ENCODE measurements at places on chromosomes 4 and X. TPM values are rescaled to one million over a fixed set of nuclear protein-coding genes. Genes with fewer than 3 reads are reported as not detected.

The LUZP4 gene
- not detected for total RNA-seq

The CNKSR2 gene
- total RNA-seq: not detected

- no peak for DNase-seq
These were observed 169.2 kb downstream of the GRIA2 start for GRCh38 chr4:157389741-157390140.

DNA sequence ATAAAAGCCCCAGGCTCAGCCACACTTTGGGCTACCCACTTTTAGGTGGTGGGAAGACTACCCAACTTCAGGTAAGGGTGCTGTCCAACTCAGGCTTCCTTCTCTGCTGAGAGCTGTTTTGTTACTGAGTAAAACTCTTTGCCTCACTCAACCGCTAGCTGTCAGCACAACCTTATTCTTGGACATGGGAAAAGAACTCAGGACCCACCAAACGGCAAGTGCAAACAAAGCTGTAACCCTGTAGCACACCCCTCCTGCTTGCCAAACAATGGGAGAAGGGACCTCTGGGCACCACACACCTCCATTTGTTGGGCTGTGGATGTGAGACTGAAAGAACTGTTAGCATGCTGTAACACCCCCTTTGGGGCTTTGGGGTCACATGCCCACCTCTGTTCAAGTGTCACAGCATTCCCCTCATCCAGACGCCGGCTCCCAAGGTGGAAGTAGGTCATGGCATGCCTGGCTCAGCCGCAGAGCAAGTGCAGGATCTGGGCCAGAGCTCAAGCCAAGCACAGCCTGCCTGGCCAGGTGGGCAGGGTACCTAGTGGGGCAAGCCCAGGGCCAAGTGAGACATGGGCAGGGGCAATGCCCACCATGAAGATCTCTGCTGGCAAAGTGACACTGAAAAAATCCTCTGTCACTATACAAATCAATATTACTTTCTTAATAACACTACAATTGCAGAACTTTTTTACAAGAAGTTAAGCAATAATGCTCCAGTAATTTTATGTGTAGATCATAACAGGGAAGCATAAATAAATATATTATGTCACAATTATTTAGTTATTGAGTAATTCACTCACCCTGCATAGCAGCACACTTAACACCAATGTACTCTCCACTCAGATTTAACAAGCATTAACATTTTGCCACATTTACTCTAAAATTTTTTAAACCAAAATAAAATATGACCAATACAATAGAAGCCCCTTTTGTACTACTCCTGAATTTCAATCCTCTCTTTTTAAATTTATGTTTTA lies 107.2 kb downstream of the TBCK start:
- no peak for DNase-seq

The FABP2 gene
- total RNA-seq: not detected

DNA sequence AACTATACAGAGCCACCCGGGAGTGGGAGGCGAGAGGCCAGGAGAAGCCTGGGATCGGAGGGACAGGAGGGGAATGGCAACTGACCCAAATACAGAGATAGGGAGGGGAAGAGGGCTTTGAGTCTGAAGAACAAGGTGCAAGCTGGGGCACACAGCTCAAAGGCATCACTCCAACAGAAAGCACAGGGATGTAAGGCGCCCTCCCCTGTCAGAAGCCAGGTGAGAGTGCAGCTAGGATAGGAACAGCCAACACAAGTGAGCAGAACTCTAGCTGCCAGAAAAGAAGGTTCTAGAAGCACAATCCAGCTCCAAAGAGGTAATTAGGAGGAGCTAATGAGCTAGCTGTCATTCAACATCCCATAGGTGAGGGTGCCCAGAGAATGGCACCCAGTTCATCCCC lies 232.2 kb downstream of the DHX15 start:
- no peak for DNase-seq

The TIMM8A gene
- 29.3 TPM for total RNA-seq

DNA sequence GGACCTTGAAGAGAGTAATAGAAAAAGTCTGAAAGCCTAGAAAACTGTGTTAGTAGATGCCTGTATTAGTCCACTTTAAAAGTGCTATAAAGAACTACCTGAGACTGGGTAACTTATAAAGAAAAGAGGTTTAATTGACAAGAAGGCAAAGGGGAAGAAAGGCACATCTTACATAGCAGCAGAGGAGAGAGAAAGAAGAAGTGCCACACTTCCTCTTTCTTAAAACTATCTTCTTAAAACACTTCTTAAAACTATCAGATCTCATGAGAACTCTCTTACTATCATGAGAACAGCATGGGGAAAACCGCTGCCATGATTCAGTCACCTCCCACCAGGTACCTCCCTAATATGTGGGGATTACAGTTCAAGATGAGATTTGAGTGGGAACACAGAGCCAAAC lies 18.8 kb upstream of the COL25A1 start:
- no peak for DNase-seq

DNA sequence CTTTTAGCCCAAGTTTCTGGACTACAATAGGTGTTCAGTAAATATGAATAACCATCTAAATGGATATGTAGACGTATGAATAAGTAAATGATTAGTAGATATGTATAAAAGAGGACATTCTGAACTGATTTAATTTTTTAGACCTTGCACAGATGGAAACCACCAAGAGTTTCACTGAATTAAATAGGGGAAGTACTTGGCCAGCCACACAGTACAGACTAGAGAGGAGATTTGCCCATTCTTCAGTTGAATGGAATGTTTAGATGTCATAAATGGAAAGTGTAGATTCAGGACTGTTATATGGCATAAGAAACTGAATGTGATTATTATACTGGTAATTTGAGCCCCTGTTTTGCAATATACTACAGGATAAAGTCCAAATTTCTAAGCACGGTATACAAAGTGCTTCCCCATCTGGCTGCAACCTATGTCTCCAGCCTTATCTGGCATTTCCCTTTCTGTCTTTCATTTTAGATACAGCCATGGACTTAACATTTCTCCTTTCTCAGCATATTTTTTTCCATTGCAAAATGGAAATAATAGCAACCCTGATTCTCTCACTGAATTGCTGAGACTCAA lies 137.8 kb upstream of the HS3ST1 start:
- no peak for DNase-seq

GRCh38 chr4:5224340-5224739 lies 173.1 kb downstream of the STK32B start:
- no peak for DNase-seq

- DNase-seq: no peak
These were observed 615.3 kb downstream of the PDHA2 start for GRCh38 chr4:96455045-96455720.

- DNase-seq: no peak
These were observed 89.9 kb downstream of the CORIN start for GRCh38 chr4:47747846-47748494.

DNA sequence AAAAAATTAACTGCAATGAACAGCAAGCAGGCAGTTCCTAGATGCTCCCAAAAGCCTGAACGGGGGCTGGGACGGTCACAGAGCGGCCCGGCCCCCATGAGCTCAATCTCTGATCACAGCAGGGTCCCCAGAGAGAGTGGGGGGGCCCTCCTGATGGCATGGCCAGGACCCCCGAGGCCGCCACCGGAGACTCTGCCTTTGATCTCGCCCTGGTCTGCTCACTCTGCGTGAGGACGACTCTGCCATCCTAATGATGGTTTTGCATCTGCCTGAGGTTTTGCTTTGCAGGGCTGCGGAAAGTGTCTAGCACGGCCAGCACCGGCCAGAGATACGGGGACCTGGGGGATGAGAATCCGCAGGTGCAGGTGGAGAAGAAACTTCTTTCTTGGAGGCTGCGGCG lies 103.8 kb downstream of the SHOX start:
- DNase-seq: no peak

DNA sequence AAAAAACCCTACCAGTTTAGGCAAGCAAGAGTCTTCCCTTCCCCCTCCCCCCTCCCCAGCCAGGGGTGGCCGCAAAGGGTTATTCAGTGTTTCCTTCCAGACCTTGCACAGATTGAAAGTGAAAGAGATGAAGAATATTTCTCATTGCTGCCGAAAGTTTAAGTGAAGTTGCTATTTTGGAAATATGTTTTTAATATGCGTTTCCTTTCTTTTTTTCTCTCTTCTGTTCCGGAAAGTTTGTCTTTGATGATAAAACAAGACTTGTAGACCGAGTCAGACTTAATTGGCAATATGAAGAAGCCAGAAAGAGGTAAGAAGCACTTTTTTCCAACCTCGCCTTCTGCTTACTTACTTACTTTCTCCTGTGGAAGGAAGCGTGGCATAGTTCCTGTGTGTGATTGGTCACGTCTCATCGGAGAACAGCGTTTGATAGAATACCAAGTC lies 58.5 kb upstream of the CLCN4 start:
- DNase-seq: peak; percentile 77

GRCh38 chrX:44914532-44915198 lies 41.7 kb downstream of the KDM6A start:
- DNase-seq: no peak

DNA sequence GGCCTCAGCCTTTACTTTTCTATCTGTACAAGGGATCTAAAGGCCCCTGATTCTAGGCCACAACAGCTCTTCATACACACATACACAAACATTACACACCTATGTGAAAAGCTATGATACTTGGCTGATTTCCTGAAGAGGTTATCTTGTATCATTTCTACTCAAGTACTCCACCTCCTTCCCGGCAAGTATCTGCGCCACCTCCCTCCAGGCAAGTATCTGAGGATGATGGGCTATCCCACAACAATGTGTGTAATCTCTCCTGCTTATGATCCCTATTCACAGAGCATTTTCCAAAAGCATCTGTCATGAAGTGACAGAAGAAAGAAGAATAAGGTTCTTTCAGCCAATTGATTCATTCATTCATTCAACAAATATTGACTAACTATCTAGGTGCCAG lies 36.8 kb downstream of the AFAP1 start:
- no peak for DNase-seq

- DNase-seq: no peak
These were observed 64.0 kb downstream of the NBDY start for GRCh38 chrX:56793112-56793430.

GRCh38 chrX:105876658-105877057 lies 54.3 kb downstream of the NRK start:
- peak; percentile 3 for DNase-seq

The BEND4 gene
- 32.6 TPM for total RNA-seq

GRCh38 chr4:26346203-26346620 lies 25.4 kb downstream of the RBPJ start:
- no peak for DNase-seq

GRCh38 chr4:83490876-83491450 lies 6.1 kb upstream of the ABRAXAS1 start:
- peak; percentile 54 for DNase-seq

The C4orf36 gene
- not detected for total RNA-seq

DNA sequence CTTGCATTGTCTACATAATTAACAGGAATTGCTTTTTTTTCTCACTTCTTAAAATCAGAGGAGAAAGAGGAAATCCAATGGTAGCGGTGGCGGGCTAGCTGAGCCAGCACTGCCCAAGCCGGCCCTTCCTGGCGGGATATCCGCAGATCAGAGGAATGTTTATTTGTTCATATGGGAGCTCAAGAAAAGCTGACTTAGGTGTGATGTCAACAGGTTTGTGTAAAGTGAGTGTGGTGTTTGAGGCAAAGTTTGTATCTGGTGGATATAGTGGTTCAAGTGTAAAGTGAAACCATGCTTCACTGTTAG lies 466 bp upstream of the SLC39A8 start:
- DNase-seq: no peak

DNA sequence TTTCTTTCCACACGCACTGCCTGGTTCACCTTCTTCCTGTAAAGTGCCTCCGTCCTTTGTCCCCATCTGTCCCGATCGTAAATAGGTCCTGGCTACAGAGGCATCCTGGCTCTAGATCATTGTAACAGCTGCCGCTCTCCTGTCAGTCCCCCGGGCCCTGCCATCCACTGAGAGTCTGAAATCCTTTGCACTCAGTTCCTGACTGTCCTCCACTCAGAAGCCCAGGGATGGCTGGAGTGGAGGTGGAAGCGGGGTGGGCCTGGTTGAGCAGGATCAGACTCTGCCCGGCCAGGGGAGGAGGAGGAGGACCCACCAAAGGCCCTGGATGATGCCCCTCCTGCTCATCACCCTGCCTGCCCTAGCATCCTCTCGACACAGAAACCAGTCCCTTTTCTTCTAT lies 29.8 kb downstream of the PIGG start:
- DNase-seq: no peak

The MGST2 gene
- total RNA-seq: 4.7 TPM

The INTS6L gene
- total RNA-seq: 13.9 TPM

DNA sequence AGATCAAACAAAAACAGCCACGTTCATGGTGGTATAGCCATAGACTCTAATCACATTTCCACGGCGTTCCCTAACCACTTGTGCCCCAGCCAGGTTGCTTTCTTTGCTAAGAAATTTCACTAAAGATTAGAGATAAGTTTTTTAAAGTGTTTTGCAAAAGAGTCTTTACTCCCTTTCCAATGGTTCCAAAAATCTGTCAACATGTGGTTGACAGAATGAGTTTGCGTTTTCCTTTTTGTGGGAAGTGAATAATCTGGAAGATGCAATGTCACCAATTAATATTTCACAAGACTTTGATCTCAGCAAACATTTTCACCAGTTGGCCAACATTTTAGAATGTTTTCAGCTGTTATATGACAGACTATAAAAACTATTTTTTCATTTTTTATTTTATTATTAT lies 35.3 kb downstream of the CXCL1 start:
- no peak for DNase-seq

The GUCY1B1 gene
- total RNA-seq: not detected

DNA sequence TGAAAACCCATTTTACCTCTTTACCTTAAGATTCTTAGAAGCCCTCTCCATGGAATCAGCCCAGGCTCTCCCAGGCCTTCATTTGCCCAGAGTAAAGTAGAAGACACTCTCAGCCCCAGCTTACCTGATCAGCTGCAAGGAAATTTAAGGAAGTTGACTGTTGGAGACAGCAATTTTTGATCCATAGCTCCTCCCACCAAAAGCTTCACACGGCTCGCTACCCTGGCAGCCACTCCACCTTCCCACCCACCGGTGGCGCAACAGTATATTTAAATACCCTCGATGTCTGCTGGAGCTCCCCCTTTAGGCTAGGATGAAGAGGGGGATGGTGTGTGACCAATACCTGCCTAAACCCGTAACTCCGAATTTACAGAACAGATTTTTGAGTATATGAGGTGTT lies 75.4 kb downstream of the MBNL3 start:
- DNase-seq: no peak

The WNK3 gene
- total RNA-seq: not detected

The SCRG1 gene
- not detected for total RNA-seq

The SUPT20HL1 gene
- not detected for total RNA-seq

The TLR3 gene
- total RNA-seq: 0.53 TPM

- DNase-seq: no peak
These were observed 1.2 kb downstream of the NPNT start for GRCh38 chr4:105896461-105896942.

DNA sequence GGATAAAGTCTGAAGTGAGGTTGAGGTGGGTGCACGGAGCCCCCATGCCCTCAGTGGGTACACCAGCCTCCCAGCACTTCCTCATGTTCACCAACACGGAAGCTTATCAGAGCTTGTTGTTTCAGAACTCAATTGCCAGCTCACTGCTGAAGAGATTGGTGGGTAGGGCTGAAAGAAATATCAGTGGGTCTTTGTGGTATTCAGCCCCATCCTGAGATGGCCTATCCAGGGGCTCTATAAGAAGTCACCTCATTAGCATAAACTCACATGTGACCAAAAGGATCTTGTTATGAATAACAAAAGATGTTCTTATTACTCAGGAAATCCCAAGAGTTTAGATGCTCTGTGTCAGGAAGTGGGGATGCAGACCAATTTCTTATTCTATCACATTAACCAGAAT lies 177.3 kb downstream of the ARHGAP10 start:
- no peak for DNase-seq
